Neural progenitor cell (in vitro differentiated cells): ENCODE measurements at places on chromosomes 1 and 21. TPM values are rescaled to one million over a fixed set of nuclear protein-coding genes. Genes with fewer than 3 reads are reported as not detected.

HCRTR1 gene
- total RNA-seq = 0.06 TPM in 1 of 2 replicates, not detected in the other

CFAP126 gene
- not detected in 2 replicates for total RNA-seq

ZRANB2 gene
- total RNA-seq = 82.4 and 126 TPM in 2 replicates

CRABP2 gene
- 110 and 156 TPM in 2 replicates for total RNA-seq

CCDC185 gene
- not detected in 2 replicates for total RNA-seq
